Activated T-helper 17 cell treated with anti-CD3 and anti-CD28 coated beads, Interleukin-2, amount 50 U/mL, for 72 hours (primary cell): ENCODE measurements at places on chromosomes 11 and 22. TPM values are rescaled to one million over a fixed set of nuclear protein-coding genes. Genes with fewer than 3 reads are reported as not detected.

DNA sequence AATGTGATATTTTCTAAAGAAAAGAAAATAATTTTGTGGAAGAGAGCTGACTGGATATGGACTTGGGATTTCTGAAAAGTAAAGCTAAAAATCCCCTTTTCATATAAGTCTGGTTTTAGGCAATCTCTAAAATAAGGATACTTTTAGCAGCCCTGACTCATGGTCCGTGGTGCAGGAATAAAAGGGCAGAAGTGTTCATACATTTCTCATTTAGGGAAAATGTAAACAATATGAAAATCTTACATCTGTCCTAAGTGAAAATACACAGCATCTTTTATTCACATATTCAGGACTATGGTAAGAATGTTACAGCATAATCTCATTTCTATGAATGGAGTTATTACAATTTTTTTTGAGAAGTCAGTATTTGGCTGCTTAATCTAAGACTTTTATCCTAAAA, 735 bp upstream of the ETS1 start:
- no peak for ATAC-seq

DNA sequence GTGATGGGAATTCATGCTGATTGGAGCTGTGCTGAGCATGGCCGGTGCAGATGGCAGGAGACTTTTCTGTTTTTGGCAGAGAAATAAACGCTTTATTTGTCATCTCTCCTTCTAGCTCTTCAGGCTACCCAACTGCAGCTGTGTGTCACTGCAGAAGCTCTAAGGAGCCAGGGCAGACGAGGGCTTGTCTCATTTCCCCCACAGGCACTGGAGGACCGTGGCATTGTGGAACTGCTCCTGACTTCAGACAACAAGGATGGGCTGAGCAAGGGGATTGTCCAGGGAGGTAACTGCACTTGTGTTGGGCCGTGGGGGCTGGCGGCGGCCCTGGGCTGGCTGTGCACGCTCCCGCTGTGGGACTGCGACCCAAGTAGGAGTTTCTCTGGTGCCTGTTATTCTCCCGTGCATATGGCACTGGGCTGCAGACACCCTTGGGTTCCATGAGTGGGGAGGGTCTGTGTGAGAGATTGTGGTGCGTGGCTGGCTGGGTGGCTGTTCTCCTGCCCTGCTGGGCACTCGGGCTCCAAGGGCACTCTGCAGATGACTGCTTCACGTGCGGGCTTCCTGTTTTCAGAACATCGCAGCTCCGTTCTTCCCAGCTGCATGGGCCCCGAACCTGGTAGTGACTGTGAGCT, 27.2 kb downstream of the GLB1L2 start:
- ATAC-seq = no peak

GRCh38 chr11:117673602-117674001, 123.4 kb downstream of the DSCAML1 start:
- no peak for ATAC-seq

DNA sequence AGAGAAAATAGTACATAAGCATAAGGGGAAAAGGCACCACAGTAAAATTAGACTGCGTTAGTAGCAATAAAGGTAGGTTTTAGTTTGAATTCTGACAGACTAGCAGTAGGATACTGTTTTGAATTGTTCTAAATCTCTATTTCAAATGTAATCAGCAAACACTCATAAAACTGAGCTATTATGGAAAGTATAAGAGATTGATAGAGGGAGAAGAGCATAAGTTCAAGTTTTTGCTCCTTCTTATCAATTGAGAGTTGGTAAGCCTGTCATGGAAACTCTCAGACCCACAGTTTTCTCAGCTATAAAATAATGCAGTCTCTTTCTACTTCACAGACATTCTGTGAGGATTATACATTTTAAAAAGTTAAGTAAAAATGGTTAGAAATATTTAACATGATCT, 840.2 kb upstream of the CNTN5 start:
- ATAC-seq = no peak

- ATAC-seq = peak; percentile 84
Measured at GRCh38 chr11:15053191-15053685, 20.2 kb upstream of the CALCB start.

- no peak for ATAC-seq
Measured at GRCh38 chr22:35463231-35463933, 63.4 kb downstream of the MCM5 start.

The IL10RA gene
- total RNA-seq = 63.0 TPM

The APOL5 gene
- not detected for total RNA-seq

The ANO5 gene
- 0.22 TPM for total RNA-seq

The PNPLA3 gene
- total RNA-seq = 0.13 TPM

The TEX54 gene
- 0.82 TPM for total RNA-seq

The FUT4 gene
- 5.4 TPM for total RNA-seq
